ENCODE measurements at places on chromosomes 7 and 10.
A peak's percentile ranks its signal among the peaks of the same experiment; 100 is the strongest.

GRCh38 chr7:30843741-30844482, 67.7 kb upstream of the AQP1 start:
- no peak for DNase-seq

DNA sequence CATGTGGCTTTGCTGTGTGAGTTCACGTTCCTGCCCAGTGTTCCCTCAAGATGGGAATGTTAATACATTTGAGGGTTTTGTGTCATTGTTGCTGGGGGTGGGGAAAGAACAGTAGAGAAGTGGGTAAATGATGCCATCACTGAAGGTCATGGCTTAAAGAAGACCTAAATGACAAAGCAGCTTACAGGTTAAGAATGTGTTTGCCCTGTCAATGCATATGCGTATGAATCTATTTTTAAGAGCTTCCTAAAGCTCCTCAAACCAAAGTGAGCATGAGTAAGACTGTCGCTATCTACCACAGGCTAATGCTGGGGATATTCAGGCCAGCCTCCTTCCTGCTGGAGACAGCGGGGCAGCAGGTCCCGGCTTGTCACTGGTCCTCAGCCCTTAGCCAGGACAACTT, 162.9 kb downstream of the CREB5 start:
- DNase-seq = no peak

GRCh38 chr10:23158370-23158769, 33.7 kb upstream of the PTF1A start:
- no peak for DNase-seq

DNA sequence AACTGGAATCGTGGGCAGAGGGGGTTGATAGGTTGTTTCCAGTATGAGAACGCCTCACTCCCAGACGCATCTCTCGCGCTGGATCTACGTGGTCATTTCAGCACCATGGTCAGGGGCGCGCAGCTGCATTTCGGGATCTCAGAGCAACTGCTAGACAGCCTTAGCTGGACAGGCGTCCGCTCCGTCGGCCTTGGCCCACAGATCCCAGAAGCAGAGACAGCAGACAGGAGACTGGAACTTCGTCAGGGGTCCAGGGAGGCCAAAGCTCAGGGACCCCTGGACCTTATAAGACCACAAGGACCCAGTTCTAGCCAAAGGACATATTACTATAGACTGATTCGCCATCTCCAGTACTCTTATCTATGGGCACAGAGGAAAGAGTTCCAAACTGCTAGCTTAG, 5.3 kb downstream of the NEUROG3 start:
- DNase-seq = peak; percentile 45

- DNase-seq = no peak
Observed at GRCh38 chr7:157475601-157476000, 138.8 kb downstream of the DNAJB6 start.

DNA sequence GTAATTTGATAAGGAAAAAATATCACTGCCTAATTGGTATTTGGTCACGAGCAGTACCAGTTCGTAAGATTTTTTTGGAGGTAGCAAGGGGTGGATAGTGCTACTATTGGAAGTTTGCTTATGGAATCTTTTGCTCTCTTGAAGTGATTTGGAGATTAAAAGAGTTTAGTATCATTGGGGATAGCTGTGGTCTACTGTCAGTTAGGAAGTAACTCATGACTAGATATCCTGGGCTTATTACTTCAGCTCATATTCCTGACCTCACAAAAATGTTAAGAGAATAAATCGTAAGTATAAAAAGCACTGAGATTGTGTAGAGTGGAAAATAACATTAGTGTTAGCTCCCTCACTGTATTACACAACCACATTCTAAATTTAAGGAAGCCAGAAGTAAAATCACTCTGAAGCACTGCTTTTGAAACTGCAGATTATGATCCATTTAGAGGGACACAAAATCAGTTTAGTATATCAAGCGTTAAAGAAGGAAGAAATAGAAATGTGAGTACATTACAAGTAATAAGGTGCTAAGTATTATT, 22.6 kb downstream of the SGPL1 start:
- no peak for DNase-seq

- no peak for DNase-seq
Observed at GRCh38 chr10:100725071-100725471, 20.3 kb upstream of the PAX2 start.

GRCh38 chr10:32340596-32341180, 6.3 kb downstream of the EPC1 start:
- no peak for DNase-seq

DNA sequence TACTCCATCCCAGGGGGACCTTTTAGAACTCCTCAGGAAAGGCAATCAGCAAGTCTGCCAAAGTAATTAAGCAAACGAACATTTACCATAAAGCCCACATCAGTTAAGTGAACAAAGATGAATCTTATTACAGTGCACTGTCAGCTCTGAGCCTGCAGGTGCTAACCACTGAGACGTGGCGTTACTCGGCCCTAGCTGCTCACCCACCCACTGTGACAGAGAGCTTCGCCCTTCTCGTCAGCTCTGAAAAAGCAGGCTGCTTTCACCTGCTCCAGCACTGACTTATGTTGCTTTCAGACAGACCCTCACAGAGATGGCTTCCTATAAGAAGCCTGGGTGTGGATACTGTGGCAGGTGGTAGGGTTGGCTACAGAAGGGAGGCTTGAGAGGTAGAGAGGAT, 57.7 kb upstream of the KCNIP2 start:
- DNase-seq = no peak
